ENCODE measurements at places on chromosomes 2 and 18.

- DNase-seq, result no peak
These were observed 17.9 kb downstream of the PPP3R1 start for GRCh38 chr2:68234405-68234804.

DNA sequence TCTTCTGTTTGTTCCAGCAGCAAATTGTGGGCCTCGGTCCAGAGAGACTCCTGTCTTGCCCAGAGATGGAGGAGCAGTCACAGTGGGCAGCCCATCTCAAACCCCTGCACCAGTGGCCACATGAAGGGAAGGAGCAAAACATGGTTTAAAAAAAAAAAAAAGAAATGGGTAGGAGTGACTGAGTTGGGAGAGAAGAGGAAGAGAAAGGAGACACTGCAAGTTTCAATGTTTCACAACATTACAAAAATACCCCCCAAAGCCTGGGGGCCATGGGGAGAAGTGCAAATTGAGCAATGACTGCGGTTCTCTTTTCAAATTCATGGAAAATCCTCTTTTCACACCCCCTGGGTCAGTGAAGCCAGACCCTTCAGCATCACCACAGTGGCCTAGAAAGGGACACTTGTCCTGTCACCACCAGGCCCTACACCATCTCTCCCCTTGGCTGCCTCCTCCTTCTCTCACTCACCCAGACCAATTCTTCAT is 117.1 kb downstream of the ZFP36L2 start:
- no peak for DNase-seq

GRCh38 chr18:37582261-37582660 is 16.7 kb upstream of the CELF4 start:
- DNase-seq, result no peak

DNA sequence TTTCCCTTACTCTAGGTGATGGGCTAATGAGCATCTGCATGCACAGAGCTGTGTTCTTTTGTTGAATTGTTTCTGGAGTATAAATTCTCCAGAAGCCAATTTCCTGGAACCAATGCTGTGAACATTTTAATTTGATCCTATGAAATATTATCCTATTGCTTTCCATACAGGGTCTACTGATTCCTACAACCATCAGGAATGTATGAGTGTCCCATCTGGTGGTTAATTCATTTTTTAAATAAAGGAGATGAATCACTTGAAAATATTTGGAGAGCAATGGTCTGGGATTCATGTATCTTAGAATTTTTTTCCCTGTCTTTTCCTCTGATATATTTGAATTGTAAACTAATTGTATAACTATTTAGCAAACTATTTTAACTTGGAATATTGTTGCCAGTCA is 14.0 kb downstream of the KIF5C start:
- DNase-seq, result no peak

- DNase-seq, result no peak
These were observed 16.0 kb upstream of the LINC00305 start for GRCh38 chr18:64164883-64165282.

GRCh38 chr18:48184118-48184517 is 225.1 kb downstream of the ZBTB7C start:
- no peak for DNase-seq

- DNase-seq, result no peak
These were observed 46.3 kb downstream of the PPP1R1C start for GRCh38 chr2:182031956-182032355.

- no peak for DNase-seq
These were observed 12.8 kb downstream of the STK39 start for GRCh38 chr2:168234407-168235085.

DNA sequence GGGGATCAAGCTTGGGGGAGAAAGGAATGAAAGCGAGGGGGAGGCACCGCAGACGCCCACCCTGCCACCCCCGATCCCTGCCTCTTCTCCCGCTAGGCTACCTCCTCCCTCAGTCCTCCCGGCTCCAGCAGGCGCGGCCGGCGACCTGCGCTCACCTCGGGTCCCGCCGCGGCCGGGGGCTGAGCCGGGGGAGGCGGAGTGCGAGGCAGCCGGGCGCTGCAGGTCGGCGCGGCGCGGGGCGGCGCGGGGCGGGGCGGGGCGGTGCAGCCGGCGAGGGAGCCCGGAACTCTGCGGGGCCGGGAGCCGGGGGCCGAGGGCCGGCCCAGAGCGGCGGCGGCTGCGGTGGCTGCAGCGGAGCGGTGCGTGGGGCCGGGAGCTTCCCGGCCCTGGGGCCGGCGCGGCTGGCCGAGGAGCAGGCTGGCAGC is 477 bp downstream of the ACVR1 start:
- no peak for DNase-seq

DNA sequence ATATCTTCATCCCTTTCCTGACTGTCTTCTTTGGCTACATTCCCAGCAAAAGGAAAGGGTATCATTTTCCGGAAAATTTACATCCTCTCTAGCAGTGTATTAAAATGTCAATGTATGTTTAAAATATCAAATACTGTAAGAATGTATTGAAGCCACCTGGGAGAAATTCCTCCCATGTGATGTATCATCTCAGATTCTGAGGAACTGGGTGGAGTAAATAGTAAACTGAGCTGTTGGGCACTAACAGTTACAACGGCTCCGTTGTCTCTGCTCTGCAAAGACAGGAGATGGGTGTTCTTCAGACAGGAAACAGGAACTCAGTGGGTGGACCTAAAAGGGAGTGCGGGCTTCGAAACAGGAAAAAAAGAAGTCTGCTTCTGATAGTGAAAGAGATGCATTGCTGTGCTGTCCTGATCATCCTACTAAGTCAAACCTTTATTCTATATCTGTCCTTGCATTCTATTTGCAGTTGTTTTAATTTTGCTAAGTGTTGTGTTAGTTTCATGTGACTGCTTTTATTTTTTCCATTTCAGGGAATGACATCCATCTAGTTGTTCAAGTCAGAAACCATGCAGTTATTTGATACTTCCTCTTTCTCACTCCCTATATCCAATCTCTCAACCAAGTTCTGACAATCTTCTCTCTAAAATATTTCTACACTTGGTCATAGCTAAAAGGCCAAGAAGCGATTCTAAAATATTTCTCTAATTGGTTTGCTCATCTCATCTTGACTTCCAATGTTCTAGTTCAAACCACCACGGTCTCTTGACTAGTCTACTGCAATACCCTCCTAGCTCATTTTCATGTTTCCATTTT is 19.4 kb downstream of the DOK1 start:
- DNase-seq, result no peak

- no peak for DNase-seq
These were observed 62.0 kb upstream of the ZSWIM2 start for GRCh38 chr2:186910996-186911395.

GRCh38 chr2:99488539-99489062 is 1.2 kb downstream of the REV1 start:
- no peak for DNase-seq

DNA sequence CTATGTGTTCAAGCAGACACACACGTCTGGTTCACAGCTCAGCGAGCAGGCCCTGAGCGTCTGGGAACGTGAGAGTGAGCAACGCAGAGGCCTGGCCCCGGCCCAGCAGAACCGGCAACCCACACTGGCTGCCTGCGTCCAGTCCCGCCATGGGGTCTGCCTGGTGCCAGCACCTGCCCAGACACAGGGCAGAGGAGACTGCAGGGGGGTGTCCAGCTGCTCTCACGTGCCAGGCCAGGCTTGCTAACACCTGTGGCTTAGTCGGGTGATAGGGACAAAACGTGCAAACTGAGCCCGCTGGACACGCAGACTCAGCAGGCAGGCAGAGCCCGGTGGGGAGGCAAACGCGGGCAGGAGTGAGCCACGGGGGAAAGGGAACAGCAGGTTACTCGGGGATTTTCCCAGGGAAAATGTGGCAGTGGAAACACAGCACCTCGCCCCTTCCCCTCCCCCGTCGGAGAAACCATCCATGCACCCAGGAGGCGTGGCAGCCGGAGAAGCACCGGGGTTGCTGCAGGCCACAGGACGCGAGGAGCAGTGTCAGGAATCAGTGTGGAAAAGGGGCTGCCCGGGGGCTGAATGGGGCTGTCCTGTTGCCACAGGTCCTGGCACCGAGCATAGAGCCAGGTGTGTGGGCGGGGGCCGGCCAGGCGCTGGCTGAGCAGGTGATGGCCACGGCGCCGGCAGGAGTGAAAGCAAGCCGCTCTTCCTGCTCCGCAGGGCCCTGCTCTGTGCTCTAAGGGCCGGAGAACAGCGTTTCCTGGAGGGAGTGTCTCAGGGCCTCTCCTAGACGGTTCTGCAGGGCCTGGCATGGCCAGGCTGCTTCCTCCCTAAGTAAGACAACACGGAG is 154.7 kb downstream of the HDAC4 start:
- DNase-seq, result no peak

- DNase-seq, result no peak
These were observed 145.1 kb downstream of the PIEZO2 start for GRCh38 chr18:11004294-11004693.

DNA sequence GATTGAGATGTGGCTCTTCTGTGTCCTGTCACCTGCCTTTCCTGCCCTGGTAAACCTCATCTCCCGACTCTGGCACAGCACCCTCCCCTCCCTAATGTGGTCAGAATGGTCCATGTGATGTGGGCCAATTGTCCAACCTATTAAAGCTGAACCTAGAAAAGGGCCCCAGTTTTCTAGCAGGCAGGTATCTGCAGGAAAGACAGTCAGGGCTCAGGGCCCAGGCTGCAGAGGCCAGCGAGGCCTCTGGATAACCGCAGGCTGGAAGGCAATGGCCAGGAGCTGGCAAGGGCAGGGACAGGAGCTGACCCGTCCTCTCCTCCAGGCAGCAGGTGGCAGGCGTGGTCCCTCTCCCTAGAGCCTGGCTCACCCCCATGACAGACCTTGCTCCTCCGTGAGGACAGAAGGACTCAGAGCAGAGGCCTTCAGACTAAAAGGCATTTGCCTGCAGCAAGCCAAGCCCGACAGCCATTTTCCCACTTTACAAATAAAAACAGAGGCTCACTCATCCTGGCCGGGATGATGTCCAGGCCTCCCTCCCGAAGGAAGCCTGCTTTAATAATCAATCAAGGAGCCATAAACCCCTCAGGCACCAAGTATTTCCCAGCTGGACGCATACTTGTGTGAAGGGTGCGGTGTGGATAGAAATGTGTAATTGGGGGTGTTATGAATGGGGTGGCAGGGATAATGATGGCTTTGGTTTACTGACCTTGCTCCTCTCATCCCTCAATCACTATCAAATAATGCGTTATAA is 107.1 kb downstream of the TWIST2 start:
- DNase-seq, result no peak

DNA sequence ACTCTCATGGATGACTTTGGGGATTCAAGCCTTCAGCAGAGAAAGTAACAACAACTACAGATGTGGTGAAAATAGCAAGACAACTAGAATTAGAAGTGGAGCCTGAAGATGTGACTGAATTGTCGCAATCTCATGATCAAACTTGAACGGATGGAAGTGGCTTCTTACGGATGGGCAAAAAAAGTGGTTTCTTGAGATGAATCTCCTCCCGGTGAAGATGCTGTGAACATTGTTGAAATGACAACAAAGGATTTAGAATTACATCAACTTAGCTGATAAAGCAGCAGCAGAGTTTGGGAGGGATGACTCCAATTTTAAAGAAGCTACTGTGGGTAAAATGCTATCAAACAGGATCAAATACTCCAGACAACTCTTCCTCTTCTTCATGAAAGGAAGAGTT is 43.1 kb downstream of the AAK1 start:
- no peak for DNase-seq

DNA sequence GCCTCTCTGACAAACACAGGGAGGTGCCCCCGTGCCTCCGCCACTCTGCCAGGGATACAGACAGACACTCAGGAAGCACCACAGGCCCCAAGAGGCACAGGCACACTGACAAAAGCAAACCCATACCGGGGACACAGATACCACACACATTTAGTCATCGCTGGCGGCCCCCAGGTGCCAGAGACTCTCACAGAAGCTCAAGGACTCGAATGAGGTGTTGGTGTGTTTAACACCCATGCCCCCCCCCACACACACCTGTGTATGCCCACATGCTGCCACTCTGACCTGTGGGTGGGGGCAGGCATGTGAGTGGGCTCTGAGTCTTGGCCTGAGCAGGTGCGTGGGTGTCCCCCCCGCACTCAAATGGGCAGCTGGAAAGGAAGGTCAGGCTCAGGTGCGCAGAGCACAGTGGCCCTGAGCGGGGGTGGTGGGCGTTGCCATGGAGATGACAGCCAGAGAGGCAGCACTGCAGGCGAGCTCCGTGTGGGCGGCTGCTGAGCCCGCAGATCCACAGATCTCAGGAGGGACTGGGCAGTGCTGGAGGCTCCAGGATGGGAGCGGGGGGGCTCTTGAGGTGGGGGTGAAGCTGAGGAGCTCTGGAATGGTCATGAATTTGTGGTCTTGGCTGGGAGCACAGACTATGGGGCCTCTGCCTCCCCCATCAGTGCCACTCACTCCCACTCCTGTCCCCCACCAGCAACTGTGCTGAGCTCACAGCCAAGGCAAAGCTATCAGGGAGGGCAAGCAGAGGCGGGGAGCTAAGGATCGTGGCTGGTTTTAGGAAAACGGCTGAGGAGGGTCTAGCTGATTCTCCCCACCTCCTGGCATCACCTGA is 73.9 kb upstream of the TAF1B start:
- DNase-seq, result peak; percentile 42

GRCh38 chr2:157990173-157990572 is 111.5 kb upstream of the UPP2 start:
- no peak for DNase-seq

- DNase-seq, result no peak
These were observed 21.9 kb upstream of the MGAT5 start for GRCh38 chr2:134231965-134232340.

- peak; percentile 18 for DNase-seq
These were observed 3.5 kb downstream of the ZCCHC2 start for GRCh38 chr18:62526098-62527025.

DNA sequence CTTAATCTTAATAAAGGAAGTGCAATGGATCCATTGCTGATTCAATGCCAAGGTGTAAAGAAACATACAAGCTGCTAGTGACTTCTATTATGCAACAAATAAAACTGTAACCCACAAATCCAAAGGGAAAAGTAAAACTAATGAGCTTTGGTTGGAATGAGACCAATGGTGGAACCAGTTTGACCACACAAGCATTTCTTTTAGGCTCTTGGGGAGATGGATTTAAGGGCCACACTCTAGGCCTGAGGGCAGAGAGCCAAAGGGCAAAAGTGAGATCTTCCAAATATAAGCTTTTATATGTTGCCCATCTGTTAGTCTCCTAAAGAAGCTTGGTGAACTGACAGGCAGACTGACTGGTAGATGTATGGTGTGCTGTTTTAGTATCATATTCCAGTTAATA is 41.5 kb upstream of the MMADHC start:
- no peak for DNase-seq

DNA sequence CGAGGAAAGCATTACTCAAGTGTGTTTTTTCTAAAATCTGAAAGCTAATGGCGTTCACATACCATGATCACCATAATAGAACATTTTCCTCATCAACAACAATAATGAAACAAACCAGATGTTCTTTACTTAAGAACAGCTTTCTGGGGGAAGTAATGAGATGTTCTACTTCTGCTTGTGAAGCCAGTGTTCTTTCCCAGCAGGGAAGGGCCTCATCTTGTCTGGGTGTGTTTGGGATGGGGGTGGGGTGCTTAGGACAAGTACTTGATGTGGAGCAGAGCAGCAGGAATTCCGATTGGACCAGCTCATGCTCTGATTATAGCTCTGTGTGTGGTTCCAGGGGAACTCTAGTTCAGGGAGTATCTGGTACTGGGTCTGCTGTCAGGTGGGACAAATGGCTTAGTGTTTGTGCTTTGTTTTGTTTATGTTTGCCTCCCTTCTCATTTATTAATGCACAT is 163.0 kb upstream of the NOSTRIN start:
- DNase-seq, result no peak

All from stimulated activated CD8-positive, alpha-beta memory T cell treated with anti-CD3 and anti-CD28 coated beads, Interleukin-7, amount 100 ng/mL, for 4 hours (primary cell).